Amniotic epithelial cell (primary cell): ENCODE measurements at places on chromosomes 5 and 9.
A peak's percentile ranks its signal among the peaks of the same experiment; 100 is the strongest.

GRCh38 chr5:142385194-142385593, 60.4 kb upstream of the SPRY4 start:
- DNase-seq = peak; percentile 55

GRCh38 chr5:115850744-115851416, 9.1 kb downstream of the AP3S1 start:
- DNase-seq = peak; percentile 42

DNA sequence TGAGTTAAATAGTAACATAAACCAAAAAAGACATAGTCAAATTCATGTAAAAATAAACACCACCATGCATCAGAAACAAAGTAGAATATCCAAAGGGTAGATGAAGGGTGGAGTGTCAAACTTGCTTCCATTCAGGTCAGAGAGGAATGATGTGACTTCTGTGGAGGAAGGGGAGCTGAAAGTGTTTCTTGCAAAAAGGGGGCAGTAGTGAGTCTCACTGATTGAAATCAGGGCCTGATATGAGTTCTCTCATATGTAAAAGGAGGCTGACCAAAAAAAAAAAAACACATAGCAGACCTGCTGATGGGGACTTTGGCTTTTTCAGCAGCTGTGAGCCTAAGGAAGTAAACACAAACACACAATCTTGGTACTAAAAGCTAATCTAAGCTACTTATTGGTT, 38.8 kb upstream of the RGMB start:
- no peak for DNase-seq

DNA sequence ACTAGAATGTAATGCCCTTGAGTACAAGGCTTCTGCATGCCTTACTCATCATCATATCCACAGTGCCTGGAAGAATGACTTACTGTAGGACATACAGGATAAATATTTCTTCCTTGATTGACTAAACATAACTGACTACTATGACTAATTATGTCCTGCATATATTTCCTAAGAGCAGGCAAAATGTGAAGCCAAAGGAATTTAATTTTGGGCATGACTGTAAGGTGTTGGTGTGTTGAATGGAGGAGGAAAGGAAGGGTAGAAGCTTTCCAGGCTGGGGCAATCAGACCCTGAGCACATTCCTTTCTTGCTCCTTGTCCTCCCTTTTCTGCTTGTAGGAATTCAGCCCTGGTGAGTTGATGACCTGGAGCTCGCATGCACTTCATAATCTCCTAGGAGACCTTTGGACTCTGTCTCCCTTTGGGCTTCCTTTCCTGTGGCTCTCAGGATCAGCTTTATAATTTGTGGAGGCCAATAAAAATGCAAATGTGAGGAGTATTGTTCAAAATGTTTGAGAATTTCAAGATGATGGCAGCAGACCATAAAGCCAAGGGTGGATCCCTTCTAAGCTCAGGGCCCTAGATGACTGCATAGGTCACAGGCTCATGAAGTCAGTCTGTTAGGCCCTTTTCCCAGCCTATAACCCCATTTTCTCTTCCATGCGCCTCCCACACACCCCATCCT, 174.0 kb downstream of the HMHB1 start:
- DNase-seq = peak; percentile 97

- peak; percentile 51 for DNase-seq
These were observed 145.8 kb downstream of the AOPEP start for GRCh38 chr9:94872083-94872833.

DNA sequence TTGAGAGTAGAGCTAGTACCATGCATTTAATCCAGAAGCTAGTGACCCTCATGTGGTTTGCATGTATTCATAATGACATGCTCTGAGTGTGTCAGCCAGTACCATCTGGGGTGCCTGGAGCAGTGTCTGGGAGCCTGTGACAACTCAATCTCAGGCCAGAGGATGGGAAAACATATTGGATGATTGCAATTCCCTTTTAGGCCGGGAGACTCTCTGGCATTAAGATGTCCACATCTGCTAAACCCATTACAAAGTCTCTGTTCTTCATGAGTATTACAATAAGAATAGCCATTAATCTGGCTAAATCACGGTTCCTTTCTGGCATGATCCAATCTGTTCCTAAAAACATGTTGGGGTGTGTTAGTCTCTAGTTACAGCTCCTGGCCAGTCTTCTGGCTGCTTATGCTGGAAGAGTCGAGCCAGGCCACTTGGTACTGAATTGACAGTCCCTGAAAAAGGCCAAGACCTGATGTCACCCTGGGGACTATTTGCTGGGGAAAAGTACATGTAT, 475.7 kb downstream of the ENC1 start:
- DNase-seq = no peak

DNA sequence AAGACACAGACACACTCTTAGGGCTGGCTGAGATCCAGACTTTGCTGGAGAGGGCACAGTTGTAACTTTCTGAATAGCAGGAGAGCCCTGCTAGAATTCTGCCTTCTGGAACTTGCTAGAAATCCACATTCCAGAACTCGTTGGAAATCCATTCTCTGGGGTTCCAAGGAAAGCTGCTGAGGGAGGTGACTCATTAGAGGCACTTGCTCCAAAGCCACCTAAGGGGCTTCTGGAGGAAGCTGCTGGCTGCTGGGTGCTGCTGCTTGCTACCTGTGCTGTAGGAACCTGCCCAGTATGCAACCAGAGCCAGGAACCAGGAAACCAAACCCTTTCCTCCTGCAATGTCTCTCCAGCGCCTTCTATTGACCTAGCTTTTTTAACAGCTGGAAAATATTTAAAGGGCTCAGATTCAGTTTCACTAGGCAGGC, 4.1 kb upstream of the TLE4 start:
- DNase-seq = no peak

- DNase-seq = no peak
These were observed 38.4 kb upstream of the SUSD3 start for GRCh38 chr9:93020151-93020550.

DNA sequence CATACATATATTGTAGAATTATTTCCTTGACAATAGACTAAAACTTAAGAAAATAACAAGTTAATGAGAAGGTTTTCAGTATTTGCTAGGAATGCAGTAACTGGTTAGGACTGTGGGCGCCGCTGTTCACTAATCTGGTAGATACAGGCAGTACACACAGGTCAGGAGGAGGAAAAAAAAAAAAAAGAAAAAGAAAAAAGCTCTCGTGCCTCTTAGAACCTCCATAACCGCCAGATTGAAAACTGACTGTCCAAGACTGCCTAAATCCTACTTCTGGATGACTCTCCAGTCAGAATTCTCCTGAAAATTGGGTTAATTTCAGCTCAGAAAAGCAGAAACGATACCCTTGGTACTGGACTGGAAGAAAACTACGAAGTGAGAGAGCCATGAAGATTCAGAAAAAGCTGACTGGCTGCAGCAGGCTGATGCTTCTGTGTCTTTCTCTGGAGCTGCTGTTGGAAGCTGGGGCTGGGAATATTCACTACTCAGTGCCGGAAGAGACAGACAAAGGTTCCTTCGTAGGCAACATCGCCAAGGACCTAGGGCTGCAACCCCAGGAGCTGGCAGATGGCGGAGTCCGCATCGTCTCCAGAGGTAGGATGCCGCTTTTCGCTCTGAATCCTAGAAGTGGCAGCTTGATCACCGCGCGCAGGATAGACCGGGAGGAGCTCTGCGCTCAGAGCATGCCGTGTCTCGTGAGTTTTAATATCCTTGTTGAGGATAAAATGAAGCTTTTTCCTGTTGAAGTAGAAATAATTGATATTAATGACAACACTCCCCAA, at the start of gene PCDHGA1:
PCDHGA1 (plus strand) TSS at position 216 of the 782 bp plus-strand sequence.
- DNase-seq = peak; percentile 59

- peak; percentile 42 for DNase-seq
These were observed 89.0 kb downstream of the RFX3 start for GRCh38 chr9:3436629-3437420.

DNA sequence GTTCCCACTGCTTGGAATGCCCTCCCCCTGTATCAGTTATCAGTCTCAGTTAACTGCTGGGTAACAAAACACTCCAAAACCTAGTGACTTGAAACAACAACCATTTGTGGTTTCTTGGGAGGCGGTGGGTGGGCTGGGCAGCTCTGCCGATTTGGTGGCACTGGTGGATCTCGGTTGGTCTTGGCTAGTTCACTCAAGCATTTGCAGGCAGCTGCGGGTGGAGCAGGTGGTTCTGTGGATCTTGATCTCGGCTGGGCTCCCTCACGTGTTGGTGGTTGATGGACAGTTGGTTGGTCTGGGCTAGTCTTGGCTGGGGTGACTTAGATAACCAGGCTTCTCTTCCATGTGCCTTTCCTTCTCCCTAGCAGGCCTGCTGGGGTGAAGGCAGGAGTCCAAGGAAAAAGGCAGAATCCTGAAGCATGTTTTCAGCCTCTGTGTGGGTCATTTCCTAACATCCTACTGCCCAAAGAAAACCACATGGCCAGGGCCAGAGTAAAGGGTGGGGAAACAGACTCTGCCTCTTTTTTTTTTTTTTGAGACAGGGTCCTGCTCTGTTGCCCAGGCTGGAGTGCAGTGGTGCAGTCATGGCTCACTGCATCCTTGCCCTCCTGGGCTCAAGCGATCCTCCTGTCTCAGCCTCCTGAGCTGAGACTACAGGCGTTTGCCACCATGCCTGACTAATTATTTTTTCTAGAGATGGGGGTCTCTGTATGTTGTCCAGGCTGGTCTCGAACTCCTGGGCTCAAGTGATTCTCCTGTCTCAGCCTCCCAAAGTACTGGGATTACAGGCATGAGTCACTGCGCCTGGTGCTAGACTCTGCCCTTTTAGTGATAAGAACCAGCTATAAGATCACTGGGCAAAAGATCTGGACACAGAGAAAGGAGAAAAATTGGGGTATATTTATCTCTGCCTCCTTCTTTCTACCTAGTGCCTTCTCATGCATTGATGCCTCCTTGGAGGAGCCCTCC, 183.7 kb downstream of the RGS3 start:
- no peak for DNase-seq

GRCh38 chr9:137278061-137278701, 655 bp downstream of the TOR4A start:
- no peak for DNase-seq

- DNase-seq = peak; percentile 71
These were observed 17.6 kb downstream of the NCS1 start for GRCh38 chr9:130189840-130190239.

DNA sequence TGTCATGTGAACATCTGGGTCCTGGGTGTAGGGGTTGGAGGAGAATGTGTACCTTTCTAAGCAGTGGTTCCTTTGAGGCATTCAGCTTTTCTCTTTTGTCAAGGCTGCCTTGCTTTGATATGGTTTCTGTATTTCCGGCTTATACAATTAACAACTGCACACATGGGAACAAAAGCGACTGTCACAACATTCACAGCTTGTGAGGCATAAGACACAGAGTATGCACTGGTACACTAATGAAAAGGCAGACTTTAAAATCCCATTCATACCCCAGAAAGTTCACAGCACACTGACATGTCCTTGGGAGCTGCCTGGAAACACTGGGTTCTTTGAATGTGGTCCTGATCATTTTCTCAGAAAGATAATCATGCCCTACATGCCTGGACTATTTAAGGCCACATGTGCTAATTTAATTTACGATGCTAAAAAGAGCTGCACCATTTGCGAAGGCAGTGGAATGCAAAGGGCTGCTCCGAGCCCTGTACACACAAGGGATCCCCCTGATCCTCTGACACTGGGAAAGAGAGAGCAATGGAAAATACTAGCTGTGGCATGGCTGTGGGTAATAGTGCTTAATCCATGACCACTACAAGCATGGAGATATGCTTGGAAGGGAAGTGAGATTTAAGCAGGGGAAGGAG, 131.8 kb downstream of the EFNA5 start:
- DNase-seq = no peak

DNA sequence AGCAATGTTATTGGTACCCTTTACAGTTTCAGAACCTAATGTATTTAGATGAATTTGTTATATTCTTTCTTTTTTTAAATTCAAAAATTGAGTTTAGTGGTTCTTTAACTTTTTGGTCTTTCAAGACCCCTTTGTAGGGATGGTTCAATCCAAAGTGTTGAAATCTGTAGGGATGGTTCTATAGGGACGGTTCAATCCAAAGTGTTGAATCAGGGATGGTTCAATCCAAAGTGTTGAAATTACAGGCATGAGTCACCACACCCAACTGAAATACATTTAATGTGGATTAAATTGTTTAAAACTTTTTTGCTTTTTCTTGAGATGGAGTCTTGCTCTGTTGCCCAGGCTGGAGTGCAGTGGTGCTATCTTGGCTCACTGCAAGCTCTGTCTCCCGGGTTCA, 30.6 kb downstream of the SNX2 start:
- DNase-seq = peak; percentile 78

- no peak for DNase-seq
These were observed 15.5 kb downstream of the CSF1R start for GRCh38 chr5:150070821-150071220.

GRCh38 chr9:2158111-2158610, 143.0 kb downstream of the SMARCA2 start:
- DNase-seq = peak; percentile 88

- no peak for DNase-seq
These were observed 2.0 kb downstream of the PRLR start for GRCh38 chr5:35228310-35228709.

DNA sequence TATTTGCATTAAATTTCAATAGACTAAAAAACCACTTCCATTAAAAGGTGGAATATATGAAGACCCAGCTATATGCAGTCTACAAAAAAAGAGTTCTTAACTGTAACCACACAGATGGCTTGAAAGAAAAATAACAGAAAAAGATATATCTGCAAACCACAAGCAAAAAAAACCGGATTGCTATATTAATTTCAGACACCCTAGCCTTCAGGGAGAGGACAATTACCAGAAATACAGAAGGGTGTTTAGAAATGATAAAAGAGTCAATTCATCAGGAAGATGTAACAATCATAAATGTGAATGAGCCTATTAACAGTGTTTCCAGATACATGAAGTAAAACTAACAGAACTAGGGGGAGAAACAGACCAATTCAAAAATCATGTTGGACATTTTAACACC, 56.9 kb upstream of the SMIM23 start:
- no peak for DNase-seq

- DNase-seq = no peak
These were observed 1.3 kb downstream of the SLC6A3 start for GRCh38 chr5:1443991-1444360.

- DNase-seq = no peak
These were observed 18.7 kb upstream of the PRELID2 start for GRCh38 chr5:145853781-145854376.

DNA sequence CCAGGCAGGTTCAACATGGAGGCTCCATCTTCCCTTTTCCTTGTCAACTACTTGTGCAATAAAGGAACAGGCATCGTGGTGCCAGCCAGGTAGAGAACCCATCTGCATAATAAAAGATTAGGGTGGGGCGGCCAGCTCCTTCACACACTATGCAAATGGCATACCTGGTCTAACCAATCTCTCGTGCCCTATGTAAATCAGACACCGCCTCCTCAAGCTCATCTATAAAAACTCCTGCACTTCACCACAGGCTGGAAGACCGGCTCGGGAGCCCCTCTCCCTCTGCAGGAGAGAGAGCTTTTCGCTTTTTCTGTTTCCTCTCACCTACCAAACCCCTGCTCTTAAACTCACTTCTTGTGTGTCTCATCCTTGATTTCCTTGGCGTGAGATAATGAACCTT, 244.3 kb upstream of the PUM3 start:
- no peak for DNase-seq

DNA sequence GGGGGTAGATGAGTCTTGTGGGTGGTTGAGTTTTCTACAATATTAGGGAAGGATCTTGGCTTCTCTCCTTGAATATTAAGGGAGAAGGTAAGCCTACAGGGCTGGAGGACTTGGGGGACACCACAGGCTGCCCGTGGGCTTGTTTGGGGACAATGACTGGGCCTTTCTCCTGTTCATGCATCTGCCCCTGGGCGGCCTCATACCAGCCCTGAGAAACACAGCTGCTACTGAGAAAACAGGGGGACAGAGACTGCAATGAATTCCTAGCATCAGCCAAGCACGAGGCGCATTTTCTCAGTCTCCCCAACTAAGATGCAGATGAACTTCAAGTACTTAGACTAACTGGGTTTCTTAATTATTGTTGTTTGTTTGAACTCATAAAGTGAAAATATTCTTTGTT, 24.6 kb downstream of the C5orf58 start:
- DNase-seq = no peak

- DNase-seq = no peak
These were observed 154.3 kb upstream of the SPRY4 start for GRCh38 chr5:142479150-142479549.
